NT2/D1 (cell line): ENCODE measurements at places on chromosomes 3 and 15.

- DNase-seq = no peak
These were observed 77.0 kb downstream of the P3H2 start for GRCh38 chr3:190043741-190044140.

- peak; percentile 33 for DNase-seq
These were observed 24.0 kb downstream of the CP start for GRCh38 chr3:149197669-149198068.

GRCh38 chr15:31016446-31016915, 25.1 kb upstream of the MTMR10 start:
- DNase-seq = no peak

GRCh38 chr3:39140341-39140971, 12.9 kb downstream of the CSRNP1 start:
- DNase-seq = no peak

DNA sequence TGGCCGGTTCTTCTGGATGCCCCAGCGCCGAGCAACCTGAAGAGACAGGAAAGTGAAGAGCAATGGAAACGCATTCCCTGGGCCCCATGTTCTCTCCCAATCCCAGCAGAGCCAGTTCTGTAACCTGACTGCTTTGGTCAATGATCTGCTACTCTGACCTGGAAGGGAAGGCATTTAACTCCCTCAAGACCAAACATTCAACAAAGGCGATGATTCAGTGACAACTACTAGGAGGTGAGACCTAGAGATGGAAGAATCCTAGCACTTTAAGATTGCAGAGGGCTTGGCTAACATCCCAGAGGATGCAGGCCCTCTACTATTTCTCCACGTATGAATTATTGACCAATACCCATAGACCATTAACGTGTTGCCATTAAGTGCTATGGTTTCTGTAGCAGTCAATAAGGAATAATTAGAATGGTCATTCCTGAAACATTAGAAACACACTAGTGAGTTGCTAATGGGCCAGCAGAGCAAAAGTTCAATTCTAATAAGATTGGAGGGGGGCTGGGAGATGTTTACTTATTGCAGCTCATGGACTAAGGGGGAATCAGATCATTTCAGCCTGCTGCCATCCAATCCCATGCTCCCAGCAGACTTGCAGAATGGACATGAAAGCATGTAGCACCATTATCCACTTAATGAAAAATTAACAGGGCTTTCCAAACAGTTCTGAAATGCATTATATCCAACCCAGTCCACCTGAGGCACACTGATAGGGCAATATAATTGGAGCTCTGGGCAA, 56.6 kb downstream of the ETV5 start:
- DNase-seq = no peak

DNA sequence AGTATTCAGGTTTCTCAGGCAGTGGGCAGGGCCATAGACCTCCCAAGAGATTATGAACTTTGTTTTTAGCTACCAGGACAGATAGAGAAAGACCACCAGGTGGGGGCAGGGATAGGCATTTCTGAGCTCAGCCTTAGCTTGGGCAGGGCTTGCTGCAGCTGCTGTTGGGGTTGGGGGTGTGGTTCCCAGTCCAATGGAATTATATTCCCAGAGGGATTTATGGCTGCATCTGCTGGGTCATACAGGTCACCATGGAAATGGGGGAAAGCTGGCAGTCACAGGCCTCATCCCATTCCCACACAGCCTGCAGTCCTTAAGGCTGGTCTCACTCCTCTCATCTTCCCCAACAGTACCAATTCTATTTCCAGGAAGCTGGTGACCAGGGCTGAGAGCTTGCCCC, 144.6 kb upstream of the ZPLD1 start:
- DNase-seq = no peak

GRCh38 chr3:87135412-87135811, 91.7 kb upstream of the CHMP2B start:
- DNase-seq = no peak

DNA sequence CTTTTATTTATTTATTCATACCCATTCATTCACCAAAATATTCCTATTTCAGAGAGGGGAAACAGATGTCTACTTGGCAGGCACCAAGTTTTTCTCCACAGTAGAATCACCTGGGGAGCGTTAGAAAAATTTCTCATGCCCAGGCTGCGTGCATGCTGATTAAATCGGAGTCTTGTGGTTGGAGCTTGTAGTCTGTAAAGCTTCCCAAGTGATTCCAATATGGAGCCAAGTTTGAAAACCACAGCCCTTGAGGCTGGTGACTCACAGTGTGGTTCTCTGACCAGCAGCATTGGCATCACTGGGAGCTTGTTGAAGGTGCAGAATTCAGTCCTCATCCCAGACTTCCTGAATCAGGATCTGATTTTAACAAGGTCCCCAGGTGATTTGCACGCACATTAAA, 49.7 kb downstream of the PDHB start:
- no peak for DNase-seq

DNA sequence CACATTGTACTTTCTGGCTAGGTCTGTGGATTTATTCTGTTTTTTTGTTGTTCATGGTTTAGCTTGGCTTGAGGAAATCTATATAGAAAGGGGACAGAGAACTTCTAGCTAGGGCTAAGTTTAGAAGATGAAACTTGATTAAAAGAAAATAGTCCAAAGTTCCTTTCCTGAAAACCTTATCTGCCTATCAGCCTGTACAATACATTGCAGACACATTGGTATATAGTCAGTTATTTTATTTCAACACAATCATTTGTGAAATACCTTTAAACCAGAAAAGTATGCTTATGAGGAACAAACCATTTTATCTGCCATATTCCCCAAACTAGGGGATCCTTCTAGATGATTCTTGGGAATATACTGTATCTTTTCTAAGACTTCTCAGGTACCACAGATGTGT, 147.3 kb upstream of the CGNL1 start:
- no peak for DNase-seq

DNA sequence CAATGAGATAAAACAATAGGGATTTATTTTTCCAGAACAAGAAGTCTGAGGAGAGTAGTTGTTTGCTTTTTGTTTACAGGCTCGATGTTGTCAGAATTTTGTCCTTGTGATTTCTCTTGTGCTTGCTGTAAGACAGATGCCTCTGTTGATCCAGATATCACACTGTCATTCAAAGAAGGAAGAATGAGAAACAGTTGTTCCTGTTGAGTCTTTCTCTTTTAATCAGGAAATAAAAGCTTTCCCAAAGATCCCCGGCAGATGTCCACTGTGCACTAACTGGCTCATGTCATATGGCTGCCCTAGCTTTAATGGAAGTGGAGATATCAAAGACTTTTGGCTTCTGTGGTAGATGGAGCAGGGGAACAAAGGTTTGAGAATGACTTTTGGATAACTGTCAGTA, 6.8 kb downstream of the SERPINI1 start:
- no peak for DNase-seq

DNA sequence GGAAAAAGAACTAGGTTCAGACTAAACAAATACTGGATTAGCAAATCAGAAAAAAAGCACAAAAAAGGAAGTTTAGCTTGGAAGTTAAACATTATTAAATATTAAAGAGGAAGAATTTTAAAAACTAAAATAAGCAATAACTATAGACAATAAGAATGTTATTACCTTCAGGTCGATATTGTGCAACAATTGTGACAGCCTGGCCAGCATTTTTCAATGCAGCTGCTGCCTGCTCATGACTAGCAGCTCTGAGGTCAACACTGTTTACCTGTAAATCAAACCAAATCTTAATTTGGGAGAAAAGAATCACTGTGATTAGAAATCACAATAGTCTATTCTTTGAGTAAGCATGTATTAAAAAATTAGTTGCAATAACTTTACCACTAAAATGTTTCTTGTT, 75.1 kb upstream of the MELTF start:
- DNase-seq = no peak

DNA sequence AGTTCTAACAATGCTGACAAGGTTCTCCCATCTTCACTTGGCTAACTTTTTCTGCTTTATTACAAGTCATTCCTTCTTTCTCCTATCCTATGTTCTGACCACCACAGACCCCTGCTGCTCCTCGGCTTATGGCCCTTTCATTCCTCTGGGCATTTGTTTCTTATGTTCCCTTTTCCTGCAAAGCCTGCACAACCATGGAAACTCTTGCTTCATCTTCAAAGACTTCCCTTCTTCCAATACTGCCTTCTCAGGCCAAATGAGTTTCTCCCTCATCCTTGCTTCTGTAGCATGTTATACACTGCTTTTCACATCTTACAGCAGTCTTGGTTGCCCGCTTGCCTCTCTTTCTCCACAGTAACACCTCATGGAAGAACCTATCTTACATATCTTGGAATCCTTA, 17.9 kb upstream of the ATOSA start:
- no peak for DNase-seq

DNA sequence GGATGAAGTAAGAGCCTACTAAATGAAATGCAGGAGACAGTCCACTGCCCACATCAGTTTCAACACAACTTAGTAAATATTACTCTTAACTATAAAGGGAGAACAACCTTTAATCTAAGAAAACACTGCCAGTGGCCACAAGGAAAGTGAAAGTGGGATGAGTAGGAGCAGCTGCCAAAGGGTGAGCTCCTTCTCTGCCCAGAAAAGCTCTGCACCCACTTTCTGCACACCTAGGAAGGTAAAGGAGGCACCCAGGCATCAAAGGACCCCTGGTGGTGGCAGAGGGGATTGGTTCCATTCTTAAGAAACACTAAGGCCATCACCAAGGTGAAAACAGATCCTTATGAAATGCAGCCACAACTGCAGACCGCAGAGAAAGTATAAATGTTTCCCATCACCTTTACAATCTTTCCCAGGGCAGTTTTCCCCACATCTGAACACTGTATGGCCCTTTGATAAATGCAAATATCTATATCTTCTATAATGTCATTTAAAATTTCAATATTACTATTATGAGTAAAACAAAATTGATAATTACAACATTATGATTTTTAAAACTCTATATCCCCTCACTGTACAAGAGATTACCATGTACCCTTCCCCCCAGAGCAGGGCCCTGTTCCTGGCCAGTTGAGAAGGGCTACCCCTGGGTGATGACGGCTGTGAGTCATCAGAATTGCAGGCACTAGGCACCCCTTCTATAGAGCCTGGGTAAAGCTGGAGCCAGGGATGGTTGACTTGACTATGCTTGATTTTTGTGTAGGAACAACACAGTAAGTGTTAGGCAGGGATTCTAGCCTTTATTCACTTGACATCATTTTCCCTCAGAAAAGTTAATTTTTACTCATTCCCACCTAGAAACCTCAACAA, 92.0 kb downstream of the SNRK start:
- peak; percentile 46 for DNase-seq

DNA sequence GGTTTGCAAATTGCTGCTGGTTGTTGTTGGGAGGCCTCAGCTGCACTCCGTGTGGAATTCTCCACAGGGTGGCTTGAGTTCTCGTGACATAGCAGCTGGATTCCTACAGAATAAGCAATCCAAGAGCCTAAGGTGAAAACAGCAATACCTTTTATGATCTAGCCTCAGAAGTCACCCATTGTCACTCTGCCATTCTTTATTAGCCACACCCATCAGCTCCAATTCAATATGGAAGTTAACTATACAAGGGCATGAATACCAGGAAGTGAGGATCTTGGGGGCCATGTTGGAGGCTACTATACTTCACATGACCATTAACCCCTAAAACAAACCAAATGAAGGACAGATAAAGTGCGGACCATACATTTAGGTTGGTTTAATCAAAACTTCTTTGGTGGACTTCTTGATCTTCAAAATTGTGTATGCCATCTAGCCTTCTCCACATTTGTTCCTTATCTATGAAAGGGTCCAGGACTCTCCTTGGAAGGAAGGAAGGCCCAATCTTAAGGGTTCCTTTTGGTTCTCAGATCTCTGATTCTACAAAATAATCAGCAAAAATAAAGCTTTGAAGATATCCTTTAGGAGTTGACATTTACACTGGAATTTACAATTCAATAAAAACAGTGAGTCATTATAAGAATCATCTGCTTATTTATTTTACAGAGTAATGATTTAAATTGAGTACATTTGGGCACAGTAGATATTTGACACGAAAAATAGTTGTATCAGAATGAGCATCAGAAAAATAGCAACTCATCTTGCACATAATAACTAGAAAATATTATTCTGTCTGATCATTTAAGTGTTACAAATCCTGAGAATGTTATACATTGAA, 21.5 kb downstream of the CIAO2A start:
- no peak for DNase-seq

GRCh38 chr3:70532806-70533205, 220.4 kb upstream of the MDFIC2 start:
- peak; percentile 54 for DNase-seq

GRCh38 chr3:59210260-59210659, 160.4 kb upstream of the CFAP20DC start:
- DNase-seq = no peak

DNA sequence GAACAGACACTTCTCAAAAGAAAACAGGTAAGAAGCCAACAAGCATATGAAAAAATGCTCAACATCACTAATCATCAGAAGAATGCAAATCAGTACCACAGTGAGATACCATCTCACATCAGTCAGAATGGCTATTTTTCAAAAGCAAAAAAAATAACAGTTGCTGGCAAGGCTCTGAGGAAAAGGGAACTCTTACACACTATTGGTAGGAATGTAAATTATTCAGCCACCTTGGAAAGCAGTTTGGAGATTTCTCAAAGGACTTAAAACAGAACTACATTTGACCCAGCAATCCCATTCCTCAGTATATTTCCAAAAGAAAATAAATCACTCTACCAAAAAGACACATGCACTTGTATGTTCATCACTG, 95.6 kb downstream of the APBA2 start:
- DNase-seq = no peak

GRCh38 chr15:45435124-45435903, 57.0 kb upstream of the GATM start:
- DNase-seq = no peak

DNA sequence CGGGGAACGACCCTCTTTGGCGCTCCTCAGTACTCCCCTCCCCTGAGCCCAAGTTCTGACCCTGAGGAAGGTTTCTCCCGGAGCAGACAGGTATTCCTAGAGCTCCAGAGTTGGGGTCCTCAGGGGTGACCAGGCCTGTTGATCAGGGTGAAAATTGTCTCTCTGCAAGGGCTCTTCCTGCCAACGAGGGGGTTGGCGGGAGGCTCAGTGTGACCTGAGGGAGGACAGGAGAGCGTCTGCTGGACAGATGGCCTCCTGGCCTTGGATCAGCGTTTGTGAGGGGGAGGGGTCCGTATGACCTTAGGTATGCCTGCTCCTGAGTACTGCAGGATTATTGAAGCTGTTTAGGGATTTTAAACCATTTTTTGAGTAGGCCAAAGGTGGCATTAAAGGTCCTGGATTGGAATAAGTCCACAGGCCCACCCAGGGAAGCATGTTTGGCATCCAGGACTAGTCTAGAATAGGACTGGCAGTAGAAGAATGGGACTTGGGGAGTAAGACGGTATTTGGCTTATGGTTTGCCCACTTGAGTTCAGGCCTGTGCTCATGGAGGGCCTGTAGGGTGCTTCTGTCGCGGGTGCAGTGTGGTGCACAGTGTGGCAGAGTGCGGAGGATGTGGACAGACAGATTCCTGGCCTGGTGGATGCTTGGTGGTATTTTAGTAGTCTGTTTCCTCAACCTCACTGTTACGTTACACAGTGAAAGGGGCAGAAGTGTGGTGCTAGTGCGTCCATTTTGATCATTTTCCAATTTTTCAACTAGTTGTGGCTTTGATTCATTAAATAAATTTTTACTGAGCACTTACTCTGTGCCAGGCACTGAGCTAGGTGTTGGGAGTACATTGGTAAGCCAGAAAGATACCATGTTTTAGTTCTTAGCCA, 959 bp downstream of the ZNF592 start:
- DNase-seq = no peak
